ENCODE measurements at places on chromosomes 13 and 19.

DNA sequence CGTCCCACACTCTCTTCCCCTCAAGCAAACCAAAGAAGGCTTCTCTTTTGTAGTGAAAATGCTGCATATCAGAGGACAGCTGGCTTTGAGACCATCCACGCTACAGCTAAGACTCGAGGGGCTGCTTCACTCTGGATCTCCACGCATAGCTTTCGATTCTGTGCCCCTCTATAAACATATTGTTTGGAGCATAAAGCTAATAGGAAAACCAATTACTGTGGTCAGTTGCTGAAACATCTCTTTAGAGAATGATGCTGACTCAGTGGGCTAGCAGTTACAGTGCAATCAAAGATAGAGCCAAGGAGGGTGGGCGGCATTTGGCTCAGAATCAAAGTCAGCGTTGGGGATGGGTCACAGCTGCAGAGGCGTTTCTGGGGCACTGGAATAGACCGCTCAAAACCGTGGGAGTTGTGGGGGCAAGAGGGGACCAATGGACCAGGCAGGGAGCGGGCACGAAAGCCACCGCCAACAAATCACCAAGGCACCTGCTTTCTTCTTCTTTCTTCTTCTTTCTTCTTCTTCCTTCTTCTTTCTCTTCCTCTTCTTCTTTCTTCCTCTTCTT, 76.7 kb downstream of the RASL11A start:
- no peak for DNase-seq

GRCh38 chr19:854549-854948, 2.4 kb downstream of the ELANE start:
- no peak for DNase-seq

DNA sequence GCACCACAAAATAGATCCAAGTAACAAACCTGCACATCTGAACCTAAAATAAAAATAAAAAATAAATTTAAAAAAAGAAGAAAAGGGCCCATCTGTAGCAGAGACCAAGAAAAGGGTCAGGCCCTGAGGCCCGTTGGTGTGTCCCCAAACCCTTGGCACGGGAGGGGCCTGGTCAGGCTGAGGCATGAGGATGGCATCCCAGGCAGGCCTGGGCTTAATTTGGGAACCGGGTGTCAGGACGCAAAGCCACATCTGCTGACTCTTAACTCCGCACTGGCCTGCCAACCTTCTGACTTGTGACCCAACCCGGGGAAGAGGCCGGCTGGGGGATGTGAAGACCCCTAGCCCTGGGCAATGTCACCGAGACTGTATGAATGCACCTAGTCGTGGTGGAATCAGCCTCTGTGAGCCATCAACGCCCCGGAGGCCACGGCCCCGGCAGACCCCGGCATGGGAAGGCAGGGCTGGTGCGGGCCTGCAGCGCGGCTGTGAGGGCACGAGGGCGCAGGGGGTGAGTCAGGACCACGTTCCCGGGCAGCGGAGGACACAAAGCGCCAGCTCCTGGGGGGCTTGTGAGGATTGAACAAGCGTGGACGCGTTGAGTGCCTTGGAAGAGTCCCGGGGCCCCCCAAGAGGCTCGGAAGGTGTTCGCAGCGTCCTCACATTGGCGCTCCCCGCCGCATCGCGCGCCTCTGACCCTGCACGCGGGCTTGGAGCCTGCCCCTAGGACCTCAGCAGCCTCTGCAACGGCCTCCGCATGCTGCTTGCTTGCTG, 38.2 kb downstream of the ATP12A start:
- no peak for DNase-seq

GRCh38 chr13:101755228-101755887, 302.9 kb downstream of the ITGBL1 start:
- DNase-seq = no peak

- peak; percentile 83 for DNase-seq
These were observed at the start of gene ZBTB7A for GRCh38 chr19:4066682-4067395. Gene ZBTB7A, minus strand, starts transcription at chr19:4066899. Its CDS starts 11,667 bp downstream, at chr19:4055232.

- no peak for DNase-seq
These were observed 133.5 kb downstream of the DNAJC15 start for GRCh38 chr13:43156916-43157315.

- DNase-seq = no peak
These were observed 14.1 kb downstream of the PNPLA6 start for GRCh38 chr19:7549429-7550148.

DNA sequence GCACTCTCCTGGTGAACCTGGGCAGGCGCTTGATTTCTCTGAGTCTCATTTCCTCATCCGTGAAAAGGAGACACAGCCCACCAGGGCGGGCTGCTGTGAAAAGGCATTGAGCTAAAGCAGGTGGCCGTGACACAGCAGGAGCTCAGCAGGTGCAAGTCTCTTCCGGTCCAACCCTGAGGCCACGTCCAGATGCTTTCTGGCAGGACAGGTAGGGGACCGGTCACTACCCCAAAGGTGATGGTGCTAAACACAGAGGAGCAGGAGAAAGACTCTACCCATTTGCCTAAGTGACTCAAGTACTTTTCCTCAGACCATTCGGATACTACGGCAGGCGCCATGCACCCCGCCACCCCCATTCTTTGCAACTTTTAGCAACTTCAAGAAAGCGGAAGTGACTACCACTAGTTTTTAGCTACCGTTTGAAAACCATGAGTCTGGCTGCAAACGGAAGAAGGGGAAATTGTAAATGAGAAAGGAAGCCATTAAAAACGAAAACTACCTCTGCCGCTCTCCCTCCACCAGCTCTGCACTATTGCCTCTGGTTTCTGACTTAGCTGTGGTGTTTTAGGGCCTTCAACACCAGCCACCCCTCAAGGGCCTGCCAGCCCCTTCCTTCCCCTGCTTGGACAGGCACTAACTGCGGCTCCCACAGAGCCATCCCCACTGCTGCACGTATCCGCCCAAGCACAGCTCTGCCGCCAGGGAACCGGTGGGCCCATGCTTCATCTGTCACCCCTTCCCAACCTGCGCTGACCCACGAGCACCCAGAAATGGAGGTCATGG, 4.8 kb downstream of the PPP6R1 start:
- no peak for DNase-seq

- peak; percentile 38 for DNase-seq
These were observed 770 bp downstream of the HNRNPM start for GRCh38 chr19:8445488-8446001.

- DNase-seq = peak; percentile 56
These were observed 493 bp upstream of the LHFPL6 start for GRCh38 chr13:39603424-39603947.

- DNase-seq = no peak
These were observed 59.9 kb upstream of the C13orf46 start for GRCh38 chr13:114033541-114034315.

- no peak for DNase-seq
These were observed 158.1 kb downstream of the EFNB2 start for GRCh38 chr13:106377341-106377740.

GRCh38 chr13:45781553-45782326, 69.8 kb downstream of the SIAH3 start:
- DNase-seq = peak; percentile 16

- DNase-seq = peak; percentile 69
These were observed 34.3 kb upstream of the SHKBP1 start for GRCh38 chr19:40542202-40542859.

All from RPMI7951 (cell line).